ENCODE measurements at places on chromosomes 4 and X. TPM values are rescaled to one million over a fixed set of nuclear protein-coding genes. Genes with fewer than 3 reads are reported as not detected.
A peak's percentile ranks its signal among the peaks of the same experiment; 100 is the strongest.

GRCh38 chr4:39451423-39452023, 7.2 kb downstream of the RPL9 start:
- H3K27me3 ChIP-seq, result no peaks in the 10 kb centered on the region
- no peak for DNase-seq
- no peak overlapping the region for H3K27ac ChIP-seq
- peaks cover 29% of the 10 kb centered on the region for H3K36me3 ChIP-seq
- no peak overlapping the region for H3K4me3 ChIP-seq
- H3K4me1 ChIP-seq, result peaks cover 8% of the 10 kb centered on the region

- no peaks in the 10 kb centered on the region for H3K4me1 ChIP-seq
- H3K36me3 ChIP-seq, result no peaks in the 10 kb centered on the region
- no peak overlapping the region for H3K27ac ChIP-seq
- DNase-seq, result no peak
Measured at GRCh38 chr4:183468210-183469095, 24.0 kb downstream of the CDKN2AIP start.

- peaks cover 19% of the 10 kb centered on the region for H3K4me1 ChIP-seq
- no peak for DNase-seq
- H3K36me3 ChIP-seq, result no peaks in the 10 kb centered on the region
- no peak overlapping the region for H3K4me3 ChIP-seq
Measured at GRCh38 chrX:39816871-39817731, 280.7 kb downstream of the BCOR start.

DNA sequence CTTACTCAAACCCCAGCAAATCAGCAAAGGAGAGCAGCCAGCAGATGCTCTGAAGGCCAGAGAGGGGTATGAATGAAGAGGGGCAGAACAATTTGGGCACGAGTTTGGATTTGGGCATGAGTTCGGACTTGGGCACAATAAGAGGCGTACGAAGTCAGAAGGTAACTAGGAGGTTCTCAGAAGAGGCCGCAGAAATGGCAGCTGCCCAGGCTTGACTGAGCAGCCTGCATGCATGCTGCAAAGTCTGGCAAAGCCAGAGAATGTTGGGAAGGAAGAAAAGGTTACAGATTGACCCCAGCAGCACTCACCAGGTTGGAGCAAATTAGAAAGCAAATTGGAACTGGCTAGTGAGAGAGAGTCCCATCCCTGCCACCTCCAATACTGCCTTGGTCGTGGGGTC, 15.2 kb downstream of the CCDC149 start:
- H3K36me3 ChIP-seq, result peaks cover 20% of the 10 kb centered on the region
- H3K27me3 ChIP-seq, result no peaks in the 10 kb centered on the region
- no peak overlapping the region for H3K27ac ChIP-seq
- H3K4me1 ChIP-seq, result no peaks in the 10 kb centered on the region
- no peak overlapping the region for H3K4me3 ChIP-seq

- H3K4me1 ChIP-seq, result no peaks in the 10 kb centered on the region
- H3K27ac ChIP-seq, result no peak overlapping the region
- no peak for DNase-seq
- H3K4me3 ChIP-seq, result no peak overlapping the region
- H3K27me3 ChIP-seq, result no peaks in the 10 kb centered on the region
Measured at GRCh38 chr4:149987330-149988086, 90.7 kb upstream of the DCLK2 start.

- H3K4me1 ChIP-seq, result no peaks in the 10 kb centered on the region
- no peaks in the 10 kb centered on the region for H3K36me3 ChIP-seq
- H3K27me3 ChIP-seq, result no peaks in the 10 kb centered on the region
- DNase-seq, result no peak
- no peak overlapping the region for H3K27ac ChIP-seq
- H3K4me3 ChIP-seq, result no peak overlapping the region
Measured at GRCh38 chrX:100677611-100678181, 33.7 kb downstream of the SRPX2 start.

GRCh38 chr4:93810340-93810992, 18.1 kb upstream of the ATOH1 start:
- H3K4me1 ChIP-seq, result peaks cover 5% of the 10 kb centered on the region
- H3K4me3 ChIP-seq, result no peak overlapping the region
- DNase-seq, result no peak
- H3K36me3 ChIP-seq, result no peaks in the 10 kb centered on the region

DNA sequence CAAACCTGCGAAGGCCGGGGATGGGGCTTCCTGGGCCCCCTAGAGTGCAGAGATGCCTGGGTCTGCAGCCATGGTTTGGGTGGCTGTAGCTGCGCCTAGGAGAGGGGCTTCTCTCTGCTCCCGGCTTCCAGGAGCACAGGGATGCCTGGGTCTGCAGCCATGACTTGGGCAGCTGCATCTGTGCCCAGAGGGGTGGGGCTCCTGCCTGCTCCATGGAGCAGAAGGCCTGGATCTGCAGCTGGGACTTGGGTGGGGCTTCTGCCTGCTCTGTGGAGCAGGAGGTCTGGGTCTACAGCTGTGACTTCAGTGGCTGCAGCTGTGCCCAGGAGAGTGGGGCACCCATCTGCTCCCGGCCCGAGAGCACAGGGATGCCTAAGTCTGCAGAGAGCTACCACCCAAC, 20.8 kb downstream of the SPON2 start:
- H3K27me3 ChIP-seq, result no peaks in the 10 kb centered on the region
- H3K4me1 ChIP-seq, result peaks cover 2% of the 10 kb centered on the region
- DNase-seq, result no peak
- H3K27ac ChIP-seq, result no peak overlapping the region

- no peak overlapping the region for H3K27ac ChIP-seq
- DNase-seq, result no peak
- no peak overlapping the region for H3K4me3 ChIP-seq
- no peaks in the 10 kb centered on the region for H3K27me3 ChIP-seq
- H3K36me3 ChIP-seq, result no peaks in the 10 kb centered on the region
- no peaks in the 10 kb centered on the region for H3K4me1 ChIP-seq
Measured at GRCh38 chr4:186957952-186958555, 234.4 kb upstream of the FAT1 start.

GRCh38 chrX:20802036-20802435, 535.3 kb upstream of the RPS6KA3 start:
- no peak overlapping the region for H3K27ac ChIP-seq
- no peaks in the 10 kb centered on the region for H3K27me3 ChIP-seq
- H3K4me3 ChIP-seq, result no peak overlapping the region
- DNase-seq, result no peak
- no peaks in the 10 kb centered on the region for H3K4me1 ChIP-seq
- no peaks in the 10 kb centered on the region for H3K36me3 ChIP-seq

DNA sequence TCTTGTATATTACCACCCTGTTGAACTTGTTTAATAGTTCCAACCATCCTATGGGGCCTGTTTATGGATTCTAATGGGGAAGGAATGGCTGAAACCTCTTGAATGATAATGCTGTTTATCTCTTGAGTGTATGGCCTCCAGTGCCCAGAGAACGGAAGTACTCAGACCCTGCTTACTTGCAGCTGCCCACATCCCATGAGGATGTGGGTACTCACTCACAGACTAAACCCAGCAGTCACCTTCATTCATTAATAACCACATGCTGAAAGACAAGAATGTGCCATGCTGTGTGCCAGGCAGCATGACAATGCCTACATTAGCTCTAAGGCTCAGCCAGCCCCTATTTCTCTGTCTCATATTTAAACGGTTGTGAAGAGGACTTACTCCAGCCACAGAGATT, 5.9 kb upstream of the ARMCX5 start:
- H3K36me3 ChIP-seq, result no peaks in the 10 kb centered on the region
- no peak overlapping the region for H3K4me3 ChIP-seq
- DNase-seq, result no peak
- H3K27me3 ChIP-seq, result peaks cover 16% of the 10 kb centered on the region
- no peak overlapping the region for H3K27ac ChIP-seq

DNA sequence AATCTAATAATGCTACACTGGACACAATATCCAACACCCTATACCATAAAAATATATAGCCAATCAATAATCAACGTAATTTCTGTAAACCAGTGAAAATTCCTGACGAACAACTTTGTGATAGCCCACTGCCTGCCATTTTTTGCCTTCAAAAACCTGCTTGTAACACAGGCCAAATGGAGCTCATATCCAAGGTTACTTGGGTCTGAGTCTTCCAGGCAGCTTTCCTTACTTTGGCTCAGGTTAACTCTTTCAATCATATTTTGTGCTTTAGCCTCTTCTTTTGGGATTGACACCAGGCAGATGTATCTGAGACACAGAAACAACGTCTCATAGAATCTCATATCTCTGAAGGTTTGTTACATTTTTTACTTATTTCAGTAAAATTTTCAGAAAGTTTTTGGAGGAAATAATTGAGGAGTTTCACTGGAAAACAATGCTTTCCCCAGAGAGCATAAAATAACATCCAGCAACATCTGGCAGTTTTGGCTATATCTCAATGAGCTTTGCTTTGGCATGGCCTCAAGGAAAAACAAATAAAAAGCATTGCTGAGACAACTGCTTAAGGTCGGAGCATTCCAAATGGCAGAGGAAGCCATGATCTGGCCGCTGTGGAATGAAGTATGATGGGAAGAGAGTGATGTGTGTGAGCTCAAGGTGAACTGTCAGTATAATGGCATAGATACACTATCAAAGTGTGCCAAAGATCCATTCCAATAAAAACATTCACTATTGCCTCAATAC, 162.9 kb upstream of the SPIN4 start:
- peaks cover 29% of the 10 kb centered on the region for H3K4me1 ChIP-seq
- no peak overlapping the region for H3K4me3 ChIP-seq
- H3K27me3 ChIP-seq, result no peaks in the 10 kb centered on the region

GRCh38 chrX:39337451-39337850, 536.2 kb downstream of the MID1IP1 start:
- no peak for DNase-seq
- H3K27ac ChIP-seq, result no peak overlapping the region
- no peaks in the 10 kb centered on the region for H3K27me3 ChIP-seq
- H3K4me3 ChIP-seq, result no peak overlapping the region
- no peaks in the 10 kb centered on the region for H3K36me3 ChIP-seq

DNA sequence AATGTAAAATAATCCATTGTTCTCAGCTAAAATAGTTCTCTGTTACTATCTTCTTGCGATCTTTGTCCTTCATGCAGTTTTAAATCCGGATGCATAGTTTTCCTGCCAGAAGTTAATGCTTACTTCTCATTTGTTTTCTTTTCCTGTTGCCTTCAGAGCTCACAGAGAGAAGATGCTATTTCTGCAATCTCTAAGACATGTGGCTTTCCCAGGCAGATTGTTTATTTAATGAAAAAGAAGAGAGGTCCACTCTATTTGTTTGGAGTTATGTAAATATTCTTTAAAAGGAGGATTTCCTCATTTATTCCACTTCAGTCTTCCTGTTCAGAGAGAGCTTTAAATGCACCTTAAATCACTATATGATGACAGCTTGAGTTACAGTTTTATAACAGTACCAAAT, 39.3 kb upstream of the HPGD start:
- no peaks in the 10 kb centered on the region for H3K27me3 ChIP-seq
- no peaks in the 10 kb centered on the region for H3K36me3 ChIP-seq
- no peak for DNase-seq
- no peak overlapping the region for H3K27ac ChIP-seq
- no peaks in the 10 kb centered on the region for H3K4me1 ChIP-seq

DNA sequence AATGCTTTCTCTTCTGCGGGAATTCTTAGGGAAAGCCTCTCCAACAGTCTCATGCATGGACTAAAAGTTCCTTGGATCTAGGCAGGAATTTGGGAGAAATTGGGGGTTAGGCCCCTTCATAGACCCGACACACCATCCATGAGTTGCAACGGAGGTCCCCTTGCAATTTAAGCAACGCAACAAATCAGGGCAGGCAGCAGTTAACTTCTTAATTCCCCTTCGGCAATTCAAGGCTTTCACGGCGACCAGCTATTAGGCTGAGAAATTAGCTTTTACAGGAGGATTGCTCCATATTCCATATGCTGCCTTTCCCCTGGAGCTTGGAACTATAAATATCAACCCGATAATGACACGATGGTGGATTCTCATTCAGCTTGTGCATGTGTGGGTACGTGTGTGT, 241.0 kb downstream of the SHOX start:
- no peaks in the 10 kb centered on the region for H3K36me3 ChIP-seq
- no peak overlapping the region for H3K4me3 ChIP-seq
- H3K27me3 ChIP-seq, result no peaks in the 10 kb centered on the region
- H3K4me1 ChIP-seq, result no peaks in the 10 kb centered on the region
- DNase-seq, result no peak
- no peak overlapping the region for H3K27ac ChIP-seq

DNA sequence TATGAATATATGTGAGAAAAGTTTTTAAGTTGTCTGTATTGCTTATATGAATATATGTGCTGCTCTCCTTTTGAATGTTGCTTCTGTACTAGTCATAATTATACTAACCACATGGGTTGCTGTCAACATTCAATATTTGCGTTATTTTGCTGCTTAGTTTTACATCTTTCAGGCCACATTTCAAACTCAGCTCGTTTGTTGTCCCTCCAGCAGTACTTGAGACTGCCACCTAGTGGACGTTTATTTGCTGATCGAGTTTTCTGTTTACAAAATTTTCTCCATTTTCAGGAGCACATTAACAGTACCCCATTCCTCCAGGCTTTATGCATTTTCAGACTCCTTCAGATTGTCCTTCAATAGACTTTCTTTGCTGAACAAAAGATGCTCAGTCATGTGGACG, 75.8 kb downstream of the NUDT11 start:
- DNase-seq, result no peak
- no peaks in the 10 kb centered on the region for H3K4me1 ChIP-seq
- H3K27ac ChIP-seq, result no peak overlapping the region
- H3K36me3 ChIP-seq, result no peaks in the 10 kb centered on the region

DNA sequence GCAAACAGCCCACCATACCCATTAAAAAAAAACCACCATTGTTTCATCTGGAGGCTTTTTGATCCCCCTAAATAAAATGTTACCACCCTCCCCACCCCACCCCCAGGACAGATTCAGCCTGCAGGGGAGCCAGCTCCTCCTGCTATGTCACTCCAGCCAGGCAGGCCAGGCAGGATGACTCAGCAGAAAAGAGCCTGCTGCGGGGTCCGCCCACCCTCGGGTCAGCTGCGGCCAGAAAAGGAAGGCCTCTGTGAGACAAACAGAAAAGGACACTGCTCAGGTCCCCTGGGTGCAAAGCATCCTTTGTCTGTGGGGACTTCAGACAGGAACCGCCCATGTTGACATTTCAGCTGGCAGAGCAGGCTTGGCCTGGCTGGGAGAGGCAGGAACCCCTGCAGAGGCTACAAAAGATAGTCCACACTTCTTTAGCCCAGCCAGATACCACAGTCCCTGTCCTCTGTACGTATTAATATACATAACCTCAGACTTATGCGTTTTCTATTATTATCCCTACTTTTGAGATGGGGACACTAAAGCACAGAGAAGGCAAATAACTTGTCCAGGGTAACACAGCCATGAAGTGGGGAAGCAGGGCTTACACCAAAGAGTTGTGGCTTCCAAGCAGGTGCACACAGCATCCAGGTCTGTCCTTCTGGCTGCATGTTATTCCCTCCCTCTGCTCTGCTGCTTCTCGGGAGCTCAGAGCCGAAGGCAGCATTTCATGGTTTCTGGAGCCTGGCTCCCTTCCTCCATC, 147.7 kb downstream of the CPEB2 start:
- peak overlapping the region; percentile 22 for H3K27ac ChIP-seq
- H3K36me3 ChIP-seq, result no peaks in the 10 kb centered on the region
- H3K4me3 ChIP-seq, result no peak overlapping the region
- H3K4me1 ChIP-seq, result peaks cover 44% of the 10 kb centered on the region

GRCh38 chrX:147894366-147894963, 17.3 kb upstream of the FMR1 start:
- no peak overlapping the region for H3K27ac ChIP-seq
- DNase-seq, result no peak
- no peaks in the 10 kb centered on the region for H3K27me3 ChIP-seq
- no peaks in the 10 kb centered on the region for H3K4me1 ChIP-seq
- H3K36me3 ChIP-seq, result no peaks in the 10 kb centered on the region
- no peak overlapping the region for H3K4me3 ChIP-seq

CDKL2 gene
- not detected for total RNA-seq

DIAPH2 gene
- total RNA-seq, result 11.5 TPM

EGFL6 gene
- total RNA-seq, result not detected

FAAH2 gene
- total RNA-seq, result not detected

KCTD8 gene
- 0.15 TPM for total RNA-seq

DKK2 gene
- 1.9 TPM for total RNA-seq

NDUFC1 gene
- 161 TPM for total RNA-seq

ATP5ME gene
- 558 TPM for total RNA-seq

DUX4 gene
- not detected for total RNA-seq

ZCCHC12 gene
- total RNA-seq, result 0.61 TPM
